ENCODE measurements at places on chromosomes 11 and 22. TPM values are rescaled to one million over a fixed set of nuclear protein-coding genes. Genes with fewer than 3 reads are reported as not detected.

DNA sequence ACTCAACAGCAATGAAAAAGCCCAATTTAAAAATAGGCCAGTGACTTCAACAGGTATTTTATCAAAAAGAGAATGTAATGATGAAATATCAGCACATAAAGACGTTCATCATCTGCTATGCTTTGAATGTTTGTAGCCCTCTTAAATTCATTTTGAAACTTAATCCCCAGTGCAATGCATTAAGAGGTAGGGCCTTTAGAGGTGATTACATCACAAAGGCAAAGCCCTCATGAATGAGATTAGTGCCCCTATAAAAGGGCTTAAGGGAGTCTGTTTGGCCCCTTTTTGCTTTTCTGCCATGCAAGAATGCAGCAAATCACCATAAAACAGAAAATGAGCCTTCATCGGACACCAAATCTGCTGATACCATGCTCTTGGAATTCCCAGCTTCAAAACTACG, 637.0 kb downstream of the DLG2 start:
- H3K4me3 ChIP-seq = no peak overlapping the region
- no peak for DNase-seq
- H3K36me3 ChIP-seq = no peaks in the 10 kb centered on the region
- no peak overlapping the region for H3K27ac ChIP-seq
- H3K27me3 ChIP-seq = no peaks in the 10 kb centered on the region
- H3K4me1 ChIP-seq = no peaks in the 10 kb centered on the region

GRCh38 chr22:23700706-23701105, 9.9 kb downstream of the RGL4 start:
- no peak for DNase-seq
- no peak overlapping the region for H3K27ac ChIP-seq
- H3K36me3 ChIP-seq = peaks cover 71% of the 10 kb centered on the region
- no peak overlapping the region for H3K4me3 ChIP-seq

DNA sequence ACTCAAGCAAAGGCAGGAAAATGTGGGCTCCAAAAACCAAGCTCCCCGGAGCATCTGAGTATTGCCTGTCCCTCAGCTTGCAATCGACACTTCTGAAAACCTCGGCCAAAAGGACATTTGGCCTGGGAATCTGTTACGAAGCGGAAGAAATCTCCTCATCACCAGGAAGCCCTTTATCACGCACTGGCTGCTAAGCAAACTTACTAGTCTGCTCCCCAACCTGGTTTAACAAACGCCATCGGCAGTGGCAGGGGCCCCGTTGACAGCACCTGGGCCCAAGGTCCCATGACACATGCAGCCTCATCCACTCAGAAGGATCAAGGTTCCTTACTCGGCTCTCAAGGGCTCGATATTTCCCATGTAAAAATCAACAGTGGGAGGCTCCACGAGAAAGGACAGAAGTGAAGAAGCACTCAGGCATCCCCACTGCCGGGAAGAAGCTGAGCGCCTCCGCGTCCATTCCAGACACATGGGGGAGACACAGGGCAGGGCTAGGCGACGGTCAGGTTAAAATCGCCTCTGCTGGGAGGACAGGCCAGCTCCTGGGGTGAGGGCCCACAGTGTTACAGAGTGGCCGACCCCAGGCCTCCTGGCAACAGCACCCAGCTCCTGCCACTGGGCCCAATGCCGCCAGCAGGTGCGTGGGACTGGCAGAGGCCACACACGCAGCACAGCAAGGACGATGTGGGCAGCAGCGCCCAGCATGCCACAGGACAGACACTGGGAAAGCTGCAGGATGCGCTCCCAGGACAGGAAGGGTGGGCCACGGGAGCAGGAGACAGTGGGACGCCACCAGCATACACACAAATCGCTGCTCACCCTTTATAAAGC, 27.1 kb downstream of the BRD1 start:
- no peaks in the 10 kb centered on the region for H3K27me3 ChIP-seq
- no peaks in the 10 kb centered on the region for H3K36me3 ChIP-seq
- H3K27ac ChIP-seq = no peak overlapping the region
- no peak overlapping the region for H3K4me3 ChIP-seq
- no peak for DNase-seq

DNA sequence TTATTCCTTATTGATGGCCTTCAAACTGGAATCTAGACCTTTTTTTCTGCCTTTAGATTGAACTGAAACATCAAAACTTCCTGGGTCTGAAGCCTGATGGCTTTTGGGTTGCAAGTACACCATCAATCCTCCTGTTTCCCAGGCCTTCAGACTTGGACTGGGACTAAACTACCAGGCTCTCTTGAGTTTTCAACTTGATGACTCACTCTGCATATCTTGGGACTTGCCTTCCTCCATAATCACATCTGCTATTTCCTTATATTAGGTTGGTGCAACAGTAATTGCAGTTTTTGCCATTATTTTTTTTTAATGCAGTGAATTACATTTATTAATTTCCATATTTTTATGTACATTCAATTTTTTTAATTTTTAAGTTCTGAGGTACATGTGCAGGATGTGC, 7.0 kb downstream of the OR51B5 start:
- no peaks in the 10 kb centered on the region for H3K27me3 ChIP-seq
- H3K27ac ChIP-seq = no peak overlapping the region
- DNase-seq = no peak
- H3K4me3 ChIP-seq = no peak overlapping the region

- DNase-seq = no peak
- no peak overlapping the region for H3K4me3 ChIP-seq
- H3K36me3 ChIP-seq = no peaks in the 10 kb centered on the region
- H3K27ac ChIP-seq = no peak overlapping the region
- H3K27me3 ChIP-seq = no peaks in the 10 kb centered on the region
- no peaks in the 10 kb centered on the region for H3K4me1 ChIP-seq
Observed at GRCh38 chr11:4375431-4376140, 7.4 kb upstream of the OR52B4 start.

SAA4 gene
- not detected for total RNA-seq

KRTAP5-11 gene
- total RNA-seq = not detected

OR51E2 gene
- not detected for total RNA-seq

ESAM gene
- total RNA-seq = 5.8 TPM

FGF19 gene
- total RNA-seq = 3.2 TPM

Measured in Peyer's patch (tissue), 4 donors.